Cerebellar cortex (tissue), 1 donor: ENCODE measurements at places on chromosomes 1 and 21.

GRCh38 chr1:18739897-18740296, 109.3 kb downstream of the PAX7 start:
- no peak for DNase-seq

GRCh38 chr1:30840904-30841598, 67.5 kb downstream of the SDC3 start:
- DNase-seq = no peak

DNA sequence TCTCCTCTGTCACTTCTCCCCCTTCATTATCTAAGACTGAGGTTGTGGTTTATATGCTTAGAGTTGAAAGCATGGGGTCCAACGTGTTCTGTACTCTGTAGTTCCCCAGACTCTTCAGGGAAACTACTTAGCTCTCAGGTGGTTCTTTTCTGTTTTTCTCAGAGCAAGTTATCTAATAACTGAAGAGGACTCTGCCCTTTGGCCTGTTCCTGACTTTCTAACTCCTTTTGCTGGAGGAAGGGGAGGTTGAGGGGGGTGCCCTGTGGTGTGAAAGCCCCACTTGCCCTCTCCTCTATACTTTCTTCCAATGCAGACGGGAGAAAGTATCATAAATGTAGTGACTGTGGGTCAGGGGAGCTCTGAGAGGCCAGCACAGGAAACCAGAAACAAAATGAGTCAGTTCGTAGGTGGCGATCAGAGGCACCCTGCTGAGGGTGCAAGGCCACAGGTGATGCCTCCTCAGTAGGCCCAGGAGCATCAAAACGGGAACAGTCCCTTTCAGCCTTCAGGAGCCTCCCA, 5.0 kb downstream of the SLC25A44 start:
- no peak for DNase-seq

- no peak for DNase-seq
These were observed 106.4 kb downstream of the RGL1 start for GRCh38 chr1:183911285-183911684.

DNA sequence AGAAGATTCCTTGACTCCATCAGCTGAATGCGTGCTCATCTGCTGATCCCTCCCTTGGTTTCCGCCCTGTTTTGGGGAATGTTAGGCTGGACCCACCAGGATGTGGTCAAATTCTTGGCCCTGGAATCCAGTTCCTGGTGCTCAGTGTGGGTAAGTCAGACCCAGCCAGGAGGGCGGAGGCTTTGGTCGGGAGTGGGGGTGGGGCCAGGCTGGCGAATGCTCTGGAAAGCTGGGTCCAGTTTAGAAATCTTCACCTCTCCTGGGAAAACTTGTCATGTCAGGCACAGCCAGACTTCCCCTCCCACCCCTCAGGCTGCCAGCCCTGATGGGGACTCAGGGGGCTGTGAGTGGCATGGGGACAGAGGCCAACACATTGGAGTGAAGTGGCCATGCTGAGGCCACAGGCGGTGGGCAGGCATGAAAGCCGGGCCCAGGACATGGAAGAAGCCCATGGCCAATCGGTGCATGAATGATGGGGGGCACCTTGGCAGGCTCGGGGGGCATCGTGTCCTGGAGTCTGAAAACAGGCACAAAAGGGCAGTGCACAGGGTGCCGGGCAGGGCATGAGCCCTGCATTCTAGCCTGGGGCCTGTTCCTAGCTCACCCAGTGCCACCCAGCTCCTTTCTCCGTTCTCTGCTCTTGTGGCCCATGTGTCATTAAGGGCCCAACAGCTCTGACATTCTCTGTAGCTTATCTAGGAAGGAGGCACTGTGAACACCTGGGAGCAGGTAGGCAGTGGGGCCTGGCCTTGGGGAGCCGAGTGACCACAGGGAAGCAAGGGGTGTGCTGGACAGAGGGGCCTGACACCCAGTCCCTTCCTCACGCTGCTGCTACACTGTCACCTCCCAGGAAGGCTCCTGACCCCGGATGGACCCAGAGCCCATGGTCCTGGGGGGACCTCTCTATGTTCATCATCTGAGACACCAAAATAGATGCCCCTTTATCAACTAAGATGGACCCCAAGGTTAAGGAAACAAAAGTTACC, 14.6 kb upstream of the PADI1 start:
- DNase-seq = no peak

DNA sequence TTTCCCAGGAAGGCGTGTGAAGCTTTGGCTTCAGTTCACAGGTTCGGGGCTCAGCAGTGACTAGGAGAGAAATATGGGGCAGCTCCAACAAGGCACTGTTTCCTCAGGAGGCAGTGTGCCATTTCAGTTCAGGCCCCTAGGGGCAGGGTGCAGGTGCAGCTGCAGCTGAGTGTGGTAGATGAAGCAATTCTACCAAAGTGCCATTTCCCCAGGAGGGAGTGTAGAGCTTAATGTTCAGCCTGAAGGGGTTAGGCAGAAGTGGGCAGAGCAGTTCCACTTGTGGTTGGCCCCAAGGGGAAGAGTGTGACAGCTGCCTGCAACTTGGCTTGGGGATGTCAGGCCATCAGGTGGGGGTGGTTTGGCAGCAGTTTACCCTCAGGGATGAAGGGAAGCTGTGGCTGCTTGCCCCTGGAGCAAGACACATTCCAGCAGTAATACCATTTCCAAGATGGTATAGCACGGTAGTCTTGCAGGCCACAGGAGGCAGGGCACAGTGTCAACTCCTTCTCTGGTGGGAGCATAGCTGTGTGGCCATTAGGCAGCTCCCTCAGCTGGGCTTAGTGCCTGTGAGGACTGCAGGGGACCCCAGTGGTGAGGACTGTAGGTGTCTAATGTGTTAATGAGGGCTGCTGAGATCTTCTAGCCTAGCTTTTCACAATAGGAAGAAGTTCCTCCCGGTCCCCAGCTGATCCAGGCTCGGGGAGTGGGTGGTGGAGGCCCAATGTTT, 34.7 kb downstream of the RGSL1 start:
- DNase-seq = no peak

DNA sequence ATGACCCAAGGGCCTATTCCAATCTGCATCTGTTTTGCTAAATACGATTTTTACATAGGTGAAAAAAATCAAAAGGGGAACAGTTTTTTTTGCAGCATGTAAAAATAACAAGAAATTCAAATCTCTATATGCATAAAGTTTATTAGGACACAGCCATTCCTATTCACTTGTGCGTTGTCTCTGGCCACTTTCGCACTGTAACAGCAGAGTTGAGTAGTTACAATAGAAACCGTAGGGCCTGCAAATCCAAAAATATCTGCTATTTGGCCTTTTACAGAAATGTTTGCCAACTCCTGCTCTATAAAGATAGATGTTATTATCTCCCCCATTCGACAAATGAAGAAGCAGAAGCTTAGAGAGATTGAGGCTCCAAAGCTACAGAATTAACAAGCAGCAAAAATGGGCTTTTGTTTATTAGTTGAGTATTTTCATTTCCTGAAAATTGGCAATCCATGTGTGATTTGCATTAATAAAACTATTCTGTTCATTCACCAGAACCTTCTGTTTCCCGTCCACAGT, 5.5 kb downstream of the DYNLT5 start:
- no peak for DNase-seq

- DNase-seq = peak; percentile 17
These were observed 219.5 kb downstream of the TPR start for GRCh38 chr1:186155594-186155993.

GRCh38 chr1:152823294-152823693, 4.0 kb upstream of the LCE1A start:
- DNase-seq = no peak

DNA sequence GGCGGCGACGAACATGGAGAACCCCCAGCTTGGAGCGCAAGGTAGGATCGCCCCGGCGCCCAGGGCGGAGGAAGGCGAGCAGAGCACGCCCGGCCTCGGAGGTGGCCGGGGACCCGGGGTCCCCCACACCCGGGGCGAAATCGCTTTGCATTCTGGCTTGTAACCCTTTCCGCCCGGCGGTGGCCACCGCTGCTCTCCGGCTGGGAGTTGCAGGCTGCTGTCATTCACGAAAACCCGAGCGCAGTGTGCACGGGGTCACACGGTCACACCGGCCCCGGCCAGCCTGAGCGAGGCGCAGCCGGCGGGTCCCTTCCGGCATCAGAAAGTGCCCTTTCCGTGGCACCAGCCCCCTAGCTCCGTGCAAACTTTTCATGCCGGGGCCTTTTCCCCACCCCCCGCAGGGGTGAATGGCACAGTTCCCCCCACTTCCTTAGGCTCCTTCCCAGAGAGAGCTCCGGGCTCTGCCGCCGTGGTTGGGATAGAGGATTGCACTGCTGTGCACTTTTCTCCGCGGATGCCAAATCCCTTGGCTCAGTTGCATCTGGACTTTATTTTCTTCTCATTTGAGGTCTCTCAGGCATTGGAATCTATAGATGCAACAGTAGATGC, 802 bp downstream of the KAZN start:
- peak; percentile 41 for DNase-seq

DNA sequence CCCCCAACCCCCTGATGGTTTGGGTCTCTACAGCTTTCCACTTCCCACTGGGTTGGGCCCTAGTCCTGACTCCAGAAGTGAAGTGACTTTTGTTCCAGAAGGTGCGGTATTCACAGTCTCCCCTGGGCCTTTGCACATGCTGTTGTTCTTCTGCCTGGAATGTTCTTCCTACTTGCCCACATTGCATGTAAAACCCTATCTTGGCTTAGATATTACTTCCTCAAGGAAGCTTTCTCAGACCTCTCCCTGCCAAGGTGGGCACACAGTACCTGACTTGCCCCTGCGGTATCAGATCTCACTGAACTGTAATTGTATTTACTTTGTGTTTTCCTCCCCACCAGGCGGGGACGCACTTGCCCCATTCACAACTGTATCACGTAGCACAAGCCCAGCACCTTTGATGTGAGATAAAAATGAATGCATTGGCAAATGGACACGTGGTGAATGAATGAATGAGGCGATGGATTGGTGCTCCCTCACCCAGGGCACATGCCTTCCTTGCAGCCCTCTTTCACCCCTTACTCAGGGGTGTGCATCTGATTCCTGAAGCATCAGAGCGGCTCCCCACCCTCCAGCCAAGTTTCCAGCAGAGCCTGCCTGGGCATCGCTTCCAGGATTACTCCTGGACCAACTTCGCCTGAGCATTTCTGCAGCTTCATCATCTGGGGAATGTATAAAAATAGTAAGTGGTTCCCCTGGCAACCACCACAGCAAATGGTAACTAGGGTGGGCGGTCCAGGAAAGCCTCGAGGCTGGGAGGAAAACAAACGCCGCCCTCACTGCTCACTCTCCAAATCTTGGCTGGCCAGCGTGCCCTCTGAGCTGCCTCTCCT, 19.8 kb downstream of the NENF start:
- no peak for DNase-seq
